Tibial nerve (tissue), 4 donors: ENCODE measurements at places on chromosomes 7 and 10. TPM values are rescaled to one million over a fixed set of nuclear protein-coding genes. Genes with fewer than 3 reads are reported as not detected.
A peak's percentile ranks its signal among the peaks of the same experiment; 100 is the strongest.

- DNase-seq: no peak
Measured at GRCh38 chr7:92909686-92910475, 73.5 kb upstream of the CDK6 start.

Gene VAX1
- not detected for total RNA-seq

- no peak for DNase-seq
Measured at GRCh38 chr7:158277219-158278141, 310.1 kb downstream of the PTPRN2 start.

- DNase-seq: no peak
Measured at GRCh38 chr7:75725306-75725705, 13.4 kb downstream of the HIP1 start.

GRCh38 chr10:10045765-10046028 lies 972.0 kb upstream of the CELF2 start:
- no peak for DNase-seq

Gene ARMS2
- total RNA-seq: not detected

DNA sequence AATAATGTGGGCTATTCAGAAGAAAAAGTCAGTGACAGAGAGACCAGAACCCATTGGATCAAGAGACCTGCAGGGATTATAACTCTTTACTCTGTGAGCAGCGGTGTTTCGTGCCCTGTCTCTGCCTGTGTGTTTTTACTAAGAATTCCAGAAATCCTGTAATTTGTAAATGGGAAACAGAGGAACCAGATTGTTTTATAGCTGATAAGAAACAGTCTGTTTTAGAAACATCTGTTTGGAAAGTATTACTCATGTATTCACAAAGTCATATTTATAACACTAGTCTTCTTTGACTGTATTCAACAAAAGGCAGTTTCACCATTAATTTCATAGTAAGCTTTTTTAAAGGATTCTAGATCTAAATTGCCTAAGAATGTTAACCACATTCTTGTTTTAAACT lies 30.0 kb upstream of the VDAC2 start:
- DNase-seq: no peak

DNA sequence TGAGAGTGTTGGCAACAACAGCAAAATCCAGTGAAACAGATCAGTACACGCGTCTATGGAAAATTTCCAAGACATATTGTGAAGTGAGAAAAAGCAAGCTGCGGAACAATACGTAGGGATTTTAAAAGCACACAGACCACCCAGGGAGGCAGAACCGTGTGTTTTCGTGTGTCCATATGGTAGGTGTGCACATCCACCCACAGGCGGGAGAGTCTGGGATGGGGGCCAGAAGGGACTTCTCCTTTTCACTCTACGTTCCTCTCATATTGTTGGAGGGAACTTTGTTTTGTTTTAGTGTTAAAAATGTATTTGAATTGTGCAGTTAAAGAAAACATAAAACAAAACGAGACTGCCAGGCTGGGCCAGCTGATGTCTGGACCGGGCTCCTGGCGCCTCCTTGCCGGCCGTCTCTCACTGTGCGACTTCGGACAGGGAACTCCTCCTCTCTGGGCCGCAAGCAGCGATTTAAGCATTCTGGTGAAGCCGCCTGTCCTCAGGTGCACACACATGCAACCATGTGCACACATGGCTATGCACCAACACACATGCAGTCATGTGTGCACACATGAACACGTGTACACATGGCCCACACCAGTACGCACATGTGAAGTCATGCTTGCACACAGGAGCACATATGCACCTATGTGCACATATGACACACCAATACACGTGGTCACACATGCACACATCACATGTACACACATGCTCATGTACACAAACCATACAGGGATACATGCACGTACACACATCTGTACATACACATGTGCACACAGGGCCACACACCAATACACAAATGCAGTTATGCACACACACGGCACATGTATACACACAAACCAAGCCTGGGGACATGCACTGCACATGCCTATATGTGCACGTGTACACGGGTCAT lies 141.1 kb downstream of the ELFN1 start:
- no peak for DNase-seq

GRCh38 chr7:2978408-2978807 lies 65.3 kb downstream of the CARD11 start:
- peak; percentile 30 for DNase-seq

- DNase-seq: no peak
Measured at GRCh38 chr10:14673189-14673861, 101.4 kb downstream of the FAM107B start.
